Vein endothelial cell (primary cell): ENCODE measurements at places on chromosomes 2 and 18. TPM values are rescaled to one million over a fixed set of nuclear protein-coding genes. Genes with fewer than 3 reads are reported as not detected.

The UGT1A4 gene
- total RNA-seq, result not detected in 2 replicates

The NYAP2 gene
- not detected in 2 replicates for total RNA-seq

The MRPL44 gene
- 30.7 and 36.6 TPM in 2 replicates for total RNA-seq

The LYG2 gene
- total RNA-seq, result not detected in 2 replicates

The ARMC9 gene
- total RNA-seq, result 17.0 and 21.2 TPM in 2 replicates

The ANKRD30B gene
- not detected in 2 replicates for total RNA-seq

The MFSD2B gene
- total RNA-seq, result 0.19 TPM in 1 of 2 replicates, not detected in the other
